ENCODE measurements at places on chromosomes 4 and X.

- DNase-seq: no peak
Measured at GRCh38 chrX:3379111-3379510, 32.7 kb upstream of the MXRA5 start.

DNA sequence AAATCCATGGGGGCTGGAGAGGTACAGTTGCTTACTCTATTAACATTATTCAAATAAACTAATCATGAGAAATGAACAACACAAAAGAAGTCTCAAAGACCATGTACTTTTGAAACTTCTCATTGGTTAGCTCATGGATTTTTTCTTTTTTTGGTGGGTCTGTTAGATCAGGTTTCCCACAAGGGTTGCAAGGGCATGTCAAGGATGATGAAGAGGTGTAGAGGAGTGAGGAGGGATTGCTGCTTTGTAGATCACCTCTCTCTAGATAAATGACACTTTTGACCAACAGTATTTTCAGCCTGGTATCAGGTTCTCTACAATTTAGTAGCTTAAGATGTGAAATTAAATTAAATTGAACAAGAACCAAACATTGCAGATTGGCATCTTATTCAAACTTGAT is 417.9 kb upstream of the AGA start:
- DNase-seq: no peak

DNA sequence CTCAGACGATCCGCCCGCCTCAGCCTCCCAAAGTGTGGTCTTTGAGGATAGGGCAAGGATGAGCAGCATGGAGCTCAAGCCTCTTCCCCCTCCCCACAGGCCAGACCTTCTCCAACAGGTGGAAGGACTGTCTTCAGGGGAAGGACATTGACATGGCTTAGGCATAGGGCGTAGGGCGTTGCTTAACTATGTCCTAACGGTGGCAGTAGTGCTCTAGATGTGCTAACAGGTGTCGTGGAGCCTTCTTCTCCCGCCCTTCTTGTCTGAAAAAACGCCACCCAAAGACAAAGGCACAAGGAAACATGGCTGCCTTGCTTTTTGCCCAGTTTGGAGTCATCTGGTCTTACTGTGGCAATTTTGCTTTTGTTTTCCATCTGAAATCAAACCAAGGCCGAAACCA is 219.8 kb downstream of the OR13H1 start:
- peak; percentile 18 for DNase-seq

DNA sequence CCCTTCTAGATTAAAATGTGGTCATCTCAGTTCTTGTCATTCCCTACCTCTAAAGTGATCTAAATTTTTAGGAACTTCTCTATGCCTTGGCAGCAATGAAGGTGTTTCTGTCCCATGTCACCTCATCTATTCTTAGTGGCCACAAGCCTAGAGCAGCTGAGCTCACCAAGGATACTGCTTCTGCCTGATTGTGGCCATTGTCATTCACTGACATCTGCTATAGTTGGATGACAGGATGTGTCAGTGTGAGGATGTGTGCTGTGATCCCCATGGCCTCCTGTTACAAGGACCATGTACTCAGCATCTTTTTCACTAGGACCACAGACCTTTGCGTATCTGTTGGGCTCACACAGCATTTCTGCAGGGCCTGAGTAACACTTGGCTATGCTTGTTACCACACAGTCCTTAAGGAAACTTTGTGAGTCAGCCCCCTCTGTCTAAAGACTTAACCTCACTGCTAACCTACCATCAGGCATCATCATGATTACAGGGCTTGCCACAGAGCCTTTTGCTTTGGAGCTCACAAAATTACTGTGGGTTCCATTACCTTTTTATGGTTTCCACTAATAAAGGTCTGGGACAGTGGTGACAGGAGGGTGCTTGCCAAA is 421.0 kb downstream of the ADAM29 start:
- DNase-seq: no peak

DNA sequence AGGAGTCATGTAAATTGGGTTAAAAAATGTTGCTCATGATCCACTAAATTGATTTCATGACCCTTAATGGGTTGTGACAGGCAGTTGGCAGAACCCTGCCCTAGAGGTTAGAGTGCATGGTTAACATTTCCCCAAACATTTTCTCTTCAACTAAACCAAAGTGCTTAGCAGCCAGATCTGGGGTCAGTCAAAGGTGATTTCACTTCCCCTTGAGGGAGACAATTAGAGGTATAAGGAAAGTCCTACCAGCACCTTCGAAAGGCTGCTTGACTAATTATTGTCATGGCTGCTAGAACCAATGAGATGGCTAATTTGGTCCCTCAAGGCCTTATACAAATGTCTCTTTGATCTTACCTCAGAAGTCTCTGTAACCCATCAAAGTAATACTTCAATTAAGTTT is 30.9 kb upstream of the INTS6L start:
- no peak for DNase-seq

- no peak for DNase-seq
Measured at GRCh38 chr4:85153221-85153620, 186.7 kb upstream of the WDFY3 start.

DNA sequence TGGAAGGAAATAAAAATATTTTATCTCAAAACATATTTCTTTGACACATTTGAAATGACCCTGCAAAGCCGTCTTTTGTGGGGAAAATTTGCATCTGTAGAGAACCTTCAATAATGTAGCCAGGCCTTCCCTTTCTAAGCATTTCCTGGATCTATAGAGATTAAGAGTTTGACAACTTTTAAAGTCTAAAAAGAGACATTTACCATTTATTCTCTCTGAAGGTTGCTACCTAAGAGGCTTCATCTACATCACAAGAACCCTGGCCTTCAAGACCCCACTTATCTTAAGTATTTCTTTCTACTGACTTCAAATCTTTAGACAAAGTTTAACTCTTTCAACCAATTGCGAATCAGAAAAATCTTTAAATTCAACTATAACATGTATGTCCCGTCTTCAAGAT is 1639.8 kb downstream of the RPA4 start:
- no peak for DNase-seq
